ENCODE measurements at places on chromosomes 11 and 22.

- DNase-seq: no peak
Observed at GRCh38 chr11:94342250-94342649, 37.9 kb downstream of the IZUMO1R start.

DNA sequence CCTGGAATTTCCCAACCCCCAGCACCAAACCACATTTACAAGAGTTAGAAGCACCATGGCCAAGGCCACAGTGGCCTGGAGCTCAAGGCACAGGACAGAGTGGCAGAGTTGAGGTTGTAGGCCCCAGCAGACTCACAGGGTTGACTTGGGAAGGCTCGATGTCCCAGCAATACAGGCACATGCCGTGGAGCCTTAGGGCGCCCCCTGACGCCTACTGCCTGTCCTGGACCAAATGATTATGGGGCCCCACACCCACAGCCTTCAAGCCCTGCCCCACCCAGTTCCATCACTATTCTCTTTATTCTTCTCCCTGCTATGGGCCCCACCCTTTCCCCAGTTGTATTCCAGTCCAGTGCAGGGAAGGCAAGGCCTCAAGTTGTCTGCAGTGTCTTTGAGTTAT is at the start of gene CCDC179:
CCDC179 (minus strand) TSS at position 234 of the 400 bp plus-strand sequence; CDS start at position 181, 53 bp downstream.
- no peak for DNase-seq

GRCh38 chr11:66646828-66647227 is 8.3 kb downstream of the RBM4 start:
- DNase-seq: no peak

DNA sequence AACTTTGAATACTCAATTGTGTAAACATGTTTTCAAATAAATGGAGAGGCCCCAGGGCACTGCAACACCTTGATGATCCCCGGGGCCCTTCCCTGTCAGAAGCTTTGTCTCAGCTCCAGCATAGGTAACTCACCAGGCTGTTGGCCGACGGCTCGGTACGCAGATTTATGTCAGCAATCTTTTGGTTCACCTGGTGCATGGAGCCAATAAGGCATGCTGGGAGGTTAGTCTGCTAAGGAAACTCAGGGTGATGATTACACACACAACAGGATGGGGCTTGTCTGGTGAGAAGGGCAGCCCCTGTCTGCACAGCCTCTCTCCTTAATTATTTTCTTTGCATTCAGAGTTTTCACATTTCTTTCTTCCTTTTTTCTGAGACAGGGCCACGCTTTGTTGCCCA is 10.8 kb downstream of the FAM227A start:
- no peak for DNase-seq

- no peak for DNase-seq
Observed at GRCh38 chr22:50222508-50222907, 21.7 kb downstream of the SELENOO start.

- DNase-seq: peak; percentile 14
Observed at GRCh38 chr22:17842386-17842785, 68.1 kb upstream of the BID start.

GRCh38 chr11:32706985-32707741 is 87.3 kb downstream of the CCDC73 start:
- DNase-seq: no peak

GRCh38 chr11:3044004-3044403 is 13.2 kb downstream of the CARS1 start:
- DNase-seq: no peak

- DNase-seq: no peak
Observed at GRCh38 chr11:30508594-30508993, 77.6 kb downstream of the MPPED2 start.

Data from stimulated activated CD8-positive, alpha-beta memory T cell treated with anti-CD3 and anti-CD28 coated beads, Interleukin-12 subunit alpha, Interleukin-12 subunit beta, amount 100 ng/mL, for 4 hours (primary cell).